ENCODE measurements at places on chromosomes 7 and 10.

- DNase-seq = no peak
Measured at GRCh38 chr10:132701846-132702190, 84.1 kb downstream of the NKX6-2 start.

- no peak for DNase-seq
Measured at GRCh38 chr7:63047546-63047945, 951.1 kb upstream of the ZNF722 start.

DNA sequence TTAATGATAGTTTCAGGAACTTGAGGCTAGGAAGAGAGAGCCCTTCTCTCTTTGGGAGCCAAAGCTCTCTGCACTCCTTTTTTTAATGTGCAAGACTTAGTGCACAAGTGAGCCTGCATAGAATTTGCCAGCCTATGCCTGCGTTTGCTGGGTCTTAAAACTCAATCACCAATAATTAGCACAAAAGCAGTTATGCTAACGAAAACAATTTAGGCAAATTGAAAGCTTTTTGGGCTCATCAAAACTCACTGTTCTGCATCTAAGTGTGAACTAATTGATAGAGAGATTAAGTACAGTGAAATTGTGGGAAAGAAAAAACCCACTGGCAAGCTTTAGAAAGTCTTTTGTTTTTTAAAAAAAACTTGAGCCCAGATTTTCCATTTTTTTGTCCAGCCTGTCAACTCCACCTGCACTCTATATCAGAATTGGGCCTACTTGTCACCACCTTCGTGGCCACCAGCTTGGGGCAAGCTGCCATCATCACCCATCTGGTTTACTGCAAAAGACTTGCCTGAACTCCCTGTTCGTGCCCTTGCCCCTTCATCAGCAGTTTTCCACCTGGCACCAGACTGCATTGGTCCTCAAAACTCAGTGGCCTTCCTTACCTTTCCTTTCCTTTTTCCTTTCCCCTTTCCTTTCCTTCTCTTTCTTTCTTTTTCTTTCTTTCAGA, 37.8 kb downstream of the CRHR2 start:
- DNase-seq = no peak

DNA sequence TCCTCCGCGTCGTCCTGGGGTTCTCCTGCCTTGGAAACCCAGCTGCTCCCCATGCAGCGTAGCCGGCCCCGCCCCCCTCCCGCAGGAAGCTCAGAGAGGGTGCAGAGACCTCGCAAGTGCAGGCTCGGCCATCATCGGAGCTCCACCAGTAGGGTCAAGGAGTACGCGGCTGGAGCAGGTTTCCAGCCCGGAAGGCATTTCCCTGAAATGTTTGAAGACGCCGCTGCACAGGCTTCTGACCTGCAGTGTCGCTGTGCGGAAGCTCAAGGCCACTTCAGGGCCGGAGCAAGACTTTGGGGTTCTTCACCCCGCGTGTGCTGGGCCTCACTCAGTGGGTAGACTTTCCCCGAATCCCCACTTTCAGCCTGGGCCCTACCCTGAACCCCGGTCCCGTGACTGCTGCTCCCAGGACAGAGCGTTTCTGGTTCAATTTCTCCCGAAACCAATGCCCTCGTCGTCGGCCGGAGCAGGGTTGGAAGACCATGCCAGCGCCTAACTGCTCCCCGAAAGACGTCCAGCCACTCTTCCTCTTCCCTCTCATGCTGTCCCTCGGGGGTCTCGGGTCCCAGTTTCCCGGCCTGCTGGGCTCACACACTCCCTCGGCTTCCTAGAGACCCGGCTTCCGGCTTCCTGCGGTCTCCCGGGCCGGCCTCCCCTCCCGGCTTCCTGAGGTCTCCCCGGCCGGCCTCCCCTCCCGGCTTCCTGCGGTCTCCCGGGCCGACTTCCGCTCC, 52.1 kb downstream of the INSIG1 start:
- DNase-seq = no peak

DNA sequence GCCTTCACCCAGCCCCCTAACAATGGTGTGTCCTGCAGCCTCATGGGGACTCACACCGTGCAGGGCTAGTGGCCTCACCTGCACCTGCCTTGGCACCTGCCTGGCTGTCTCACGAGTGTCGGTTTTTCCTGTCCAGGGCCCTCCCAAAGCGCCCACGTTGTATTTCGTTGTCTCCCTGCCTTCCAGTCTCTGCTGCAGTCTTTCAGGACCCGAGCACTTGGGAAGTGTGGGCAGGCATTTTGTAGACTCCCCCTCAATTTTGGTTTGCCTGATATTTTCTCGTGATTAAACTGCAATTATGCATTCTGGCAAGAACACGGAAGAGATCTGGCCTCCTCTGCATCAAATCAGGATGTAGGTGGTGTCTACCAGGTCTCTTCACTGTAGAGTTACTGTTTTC, 17.9 kb downstream of the BNIP3 start:
- DNase-seq = no peak

- DNase-seq = no peak
Measured at GRCh38 chr10:132560241-132560731, 22.7 kb downstream of the INPP5A start.

GRCh38 chr10:133592716-133593115, 27.3 kb upstream of the SYCE1 start:
- DNase-seq = no peak

- no peak for DNase-seq
Measured at GRCh38 chr7:47914717-47915615, 33.3 kb downstream of the PKD1L1 start.

DNA sequence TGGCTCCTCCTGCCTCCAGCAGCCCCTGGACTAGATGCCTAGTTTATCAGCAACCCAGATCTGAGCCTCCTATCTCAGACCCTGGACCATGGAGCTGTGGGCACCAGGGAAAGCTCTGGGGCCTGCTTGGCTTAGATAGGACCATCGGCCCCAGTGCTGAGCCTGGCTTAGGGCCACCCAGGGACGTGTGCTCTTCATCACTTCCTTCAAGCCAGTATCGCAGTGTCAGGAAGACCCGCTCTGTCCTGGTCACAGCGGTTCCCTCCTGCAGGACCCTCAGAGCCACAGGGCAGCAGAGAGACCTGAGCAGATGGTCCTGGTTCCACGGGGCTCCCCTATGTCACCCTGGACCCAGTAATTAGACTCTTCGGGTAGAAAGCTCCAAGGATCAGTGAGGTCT, 105.7 kb upstream of the FAM20C start:
- DNase-seq = no peak

DNA sequence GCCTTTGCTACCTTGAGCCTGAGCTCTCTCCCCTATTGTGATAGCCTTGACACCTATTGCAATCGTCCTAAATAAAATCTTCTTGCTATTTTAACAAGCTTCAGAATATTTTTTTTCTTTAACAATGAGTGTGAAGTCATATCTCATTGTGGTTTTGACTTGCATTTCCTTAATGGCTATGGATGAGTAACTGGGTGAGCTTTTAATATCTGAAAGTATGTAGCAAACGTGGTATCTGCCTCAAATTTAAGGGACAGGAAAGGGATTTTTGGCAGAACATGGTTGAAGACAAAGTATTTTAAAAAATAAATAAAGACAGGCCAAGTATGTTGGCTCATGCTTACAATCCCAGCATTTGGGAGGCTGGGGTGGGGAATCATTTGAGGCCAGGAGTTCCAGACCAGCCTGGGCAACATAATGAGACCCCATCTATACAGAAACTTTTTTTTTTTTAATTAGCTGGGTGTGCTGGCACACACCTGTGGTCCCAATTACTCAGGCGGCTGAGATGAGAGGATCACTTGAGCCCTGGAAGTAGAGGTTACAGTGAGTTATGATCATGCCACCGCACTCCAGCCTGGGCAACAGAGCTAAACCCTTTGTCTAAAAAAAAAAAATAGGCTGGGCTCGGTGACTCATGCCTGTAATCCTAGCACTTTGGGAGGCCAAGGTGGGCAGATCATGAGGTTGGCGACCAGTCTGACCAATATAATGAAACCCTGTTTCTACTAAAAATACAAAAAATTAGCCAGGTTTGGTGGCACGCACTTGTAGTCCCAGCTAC, 319.3 kb upstream of the NRP1 start:
- DNase-seq = peak; percentile 45

DNA sequence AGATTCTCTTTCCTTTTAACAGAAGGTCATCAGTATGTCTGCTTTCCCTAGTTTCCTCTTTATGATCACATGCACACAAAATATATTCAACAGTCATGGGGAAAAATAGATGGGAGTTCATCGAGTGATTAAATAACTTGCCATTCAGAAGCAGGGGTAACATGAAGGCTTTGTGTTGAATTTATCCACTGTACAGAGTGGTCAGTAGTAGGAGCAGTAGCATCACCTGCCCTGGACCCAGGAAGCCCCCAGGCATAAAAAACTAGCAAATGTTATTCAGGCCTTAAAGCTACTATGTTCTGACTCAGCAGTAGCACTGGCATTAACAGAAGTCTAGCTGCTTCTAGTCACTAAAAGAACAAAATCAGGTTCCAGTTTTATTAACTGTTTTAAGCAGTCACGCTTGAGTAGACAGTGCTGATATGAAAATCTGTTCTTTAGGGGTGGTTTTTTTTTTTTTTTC, 31.4 kb upstream of the FAM133B start:
- DNase-seq = no peak

GRCh38 chr10:88131511-88132139, 268.2 kb downstream of the PTEN start:
- peak; percentile 72 for DNase-seq

DNA sequence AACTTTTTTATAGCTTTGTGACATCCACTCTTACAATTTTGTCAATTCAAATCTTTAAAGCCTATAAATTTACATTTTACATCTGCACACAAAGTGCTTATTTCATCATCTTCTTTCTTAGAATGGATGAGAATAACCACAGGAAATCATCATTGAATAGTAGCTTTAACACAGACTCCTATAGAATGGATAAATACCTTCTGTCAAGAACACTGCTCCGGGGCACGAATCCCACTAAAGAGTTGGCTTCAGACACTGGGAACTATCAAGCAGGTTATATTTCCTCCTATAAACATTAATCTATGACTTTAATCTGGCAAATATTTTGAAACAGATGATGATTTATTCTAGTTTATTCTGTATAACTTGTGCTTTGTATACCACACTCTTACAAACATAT, 269.7 kb upstream of the TPK1 start:
- no peak for DNase-seq

DNA sequence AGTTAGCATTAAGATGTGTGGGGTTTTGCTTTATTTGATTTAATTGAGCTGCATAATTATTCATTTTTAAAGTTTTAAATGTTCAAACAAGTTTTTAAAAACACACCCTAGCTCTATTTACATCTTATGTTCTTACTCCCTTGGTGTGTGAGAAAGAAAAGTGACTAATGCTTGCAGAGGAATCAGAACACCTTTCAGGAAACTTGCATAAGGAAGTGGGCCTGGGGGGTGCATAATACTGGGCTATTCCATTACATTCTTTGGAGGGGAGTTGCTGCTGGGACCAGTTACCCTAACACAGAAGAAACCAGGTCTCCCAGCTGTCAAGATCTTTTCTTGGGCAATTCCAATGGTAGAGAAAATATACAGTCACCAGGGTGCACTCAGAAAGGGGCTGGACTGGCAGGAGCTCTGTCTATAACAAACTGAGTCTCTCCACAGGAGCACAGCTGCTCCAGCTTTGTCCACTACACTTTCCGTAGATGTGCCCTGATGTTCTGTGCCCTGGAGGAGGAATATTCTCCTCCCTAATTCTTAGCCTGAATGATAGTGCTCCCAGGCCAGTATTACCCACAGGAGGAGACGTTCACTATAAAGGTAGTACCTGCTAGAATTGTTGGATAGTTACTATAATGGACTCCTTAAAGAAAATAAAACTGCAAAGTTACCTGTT, 304.2 kb downstream of the CDC14C start:
- DNase-seq = peak; percentile 2

GRCh38 chr10:77087366-77087765, 550.2 kb downstream of the KCNMA1 start:
- DNase-seq = peak; percentile 58

- no peak for DNase-seq
Measured at GRCh38 chr10:111996103-111996502, 187.5 kb downstream of the GPAM start.

GRCh38 chr7:93817526-93817925, 73.0 kb downstream of the TFPI2 start:
- DNase-seq = no peak

- DNase-seq = no peak
Measured at GRCh38 chr7:137399827-137400823, 56.6 kb upstream of the PTN start.

DNA sequence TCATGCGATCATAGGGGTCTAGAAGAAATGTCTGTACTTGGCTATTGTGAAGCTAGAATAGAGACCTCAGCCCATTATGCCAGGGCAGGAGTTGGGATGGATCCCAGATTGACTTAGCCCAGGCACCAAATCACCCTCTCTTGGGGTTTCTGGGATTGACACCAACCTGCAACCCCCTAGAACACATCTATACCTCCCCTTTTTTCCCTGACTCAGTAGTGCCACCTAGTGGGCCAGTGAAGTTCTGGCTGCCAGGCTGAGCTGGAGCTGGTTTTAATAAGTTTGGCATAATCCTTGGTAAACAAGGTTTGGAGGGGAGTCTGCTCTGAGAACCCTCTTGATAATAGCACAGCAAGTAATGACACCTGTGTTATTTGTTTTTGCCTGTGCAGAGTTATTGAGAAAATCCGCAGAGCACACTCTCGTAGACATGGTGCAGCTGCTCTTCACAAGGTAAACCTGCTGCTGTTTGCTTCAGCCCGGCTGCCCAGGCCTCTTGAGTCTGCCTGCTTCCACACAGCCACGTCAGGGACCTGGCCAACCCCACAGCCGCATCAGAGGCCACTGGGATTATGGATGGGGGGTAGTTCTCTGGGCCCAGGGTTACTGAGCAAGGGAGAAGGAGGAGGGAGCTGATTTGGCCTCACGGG, 43.3 kb upstream of the NFKB2 start:
- DNase-seq = no peak

- DNase-seq = peak; percentile 61
Measured at GRCh38 chr10:70573599-70574506, 28.7 kb downstream of the PRF1 start.

- DNase-seq = no peak
Measured at GRCh38 chr10:127832501-127832900, 60.2 kb downstream of the CLRN3 start.

- no peak for DNase-seq
Measured at GRCh38 chr7:18655912-18656311, 160.4 kb downstream of the HDAC9 start.

DNA sequence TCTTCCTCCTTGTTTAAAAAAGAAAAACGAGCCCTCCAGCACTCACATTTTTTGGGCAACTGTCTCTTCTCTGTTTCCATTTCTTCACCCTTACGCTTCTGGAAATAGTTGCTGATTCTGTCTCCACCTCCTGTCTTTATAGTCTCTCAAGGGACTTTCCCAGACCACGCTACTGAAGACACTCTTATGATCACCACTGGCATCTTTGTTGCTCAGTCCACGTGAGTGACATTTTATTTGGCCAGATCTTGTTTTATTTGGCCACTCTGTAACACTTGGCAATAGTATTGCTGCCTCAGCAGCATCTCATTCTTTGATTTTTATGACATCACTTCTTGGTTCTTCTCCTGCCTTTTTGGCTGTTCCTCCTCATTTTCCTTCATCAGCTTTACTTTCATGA, 21.6 kb upstream of the NME8 start:
- no peak for DNase-seq

DNA sequence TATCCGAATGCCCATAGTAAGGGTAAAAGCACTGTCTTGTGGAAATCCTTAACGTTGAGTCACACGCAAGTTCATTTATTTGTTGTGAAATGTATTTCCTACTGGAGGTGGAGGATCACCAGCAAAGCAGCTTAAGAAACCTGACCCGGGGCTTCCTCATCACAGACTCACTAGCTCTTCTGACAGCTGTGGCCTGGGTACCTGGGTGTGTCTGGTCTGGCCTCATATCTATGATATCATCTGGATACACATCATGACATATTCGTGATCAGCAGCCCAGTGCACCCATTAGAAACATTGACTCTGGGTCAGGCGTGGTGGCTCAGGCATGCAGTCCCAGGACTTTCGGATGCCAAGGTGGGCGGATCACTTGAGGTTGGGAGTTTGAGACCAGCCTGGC, 8.8 kb downstream of the DRGX start:
- peak; percentile 81 for DNase-seq

Data from foreskin keratinocyte (primary cell).